ENCODE measurements at places on chromosomes 3 and 15.

DNA sequence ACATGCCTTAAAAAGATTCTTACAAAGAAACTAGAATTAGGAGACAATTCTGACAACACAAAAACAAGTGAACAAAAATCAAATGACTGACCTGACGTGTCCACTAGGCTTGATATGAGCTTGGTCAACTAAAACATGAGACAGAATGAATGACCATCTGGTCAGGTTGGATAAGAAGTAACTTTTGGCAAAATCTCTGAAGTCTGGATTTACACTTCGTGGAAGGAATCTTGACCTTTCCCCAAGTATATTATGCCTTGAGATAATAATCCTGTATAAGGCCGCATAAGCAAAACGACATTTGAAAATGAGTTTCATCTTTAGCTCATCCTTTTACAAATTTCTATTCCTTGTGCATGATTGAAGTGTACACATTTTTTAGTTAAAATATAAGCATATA lies 1.1 kb upstream of the TF start:
- no peak for DNase-seq

DNA sequence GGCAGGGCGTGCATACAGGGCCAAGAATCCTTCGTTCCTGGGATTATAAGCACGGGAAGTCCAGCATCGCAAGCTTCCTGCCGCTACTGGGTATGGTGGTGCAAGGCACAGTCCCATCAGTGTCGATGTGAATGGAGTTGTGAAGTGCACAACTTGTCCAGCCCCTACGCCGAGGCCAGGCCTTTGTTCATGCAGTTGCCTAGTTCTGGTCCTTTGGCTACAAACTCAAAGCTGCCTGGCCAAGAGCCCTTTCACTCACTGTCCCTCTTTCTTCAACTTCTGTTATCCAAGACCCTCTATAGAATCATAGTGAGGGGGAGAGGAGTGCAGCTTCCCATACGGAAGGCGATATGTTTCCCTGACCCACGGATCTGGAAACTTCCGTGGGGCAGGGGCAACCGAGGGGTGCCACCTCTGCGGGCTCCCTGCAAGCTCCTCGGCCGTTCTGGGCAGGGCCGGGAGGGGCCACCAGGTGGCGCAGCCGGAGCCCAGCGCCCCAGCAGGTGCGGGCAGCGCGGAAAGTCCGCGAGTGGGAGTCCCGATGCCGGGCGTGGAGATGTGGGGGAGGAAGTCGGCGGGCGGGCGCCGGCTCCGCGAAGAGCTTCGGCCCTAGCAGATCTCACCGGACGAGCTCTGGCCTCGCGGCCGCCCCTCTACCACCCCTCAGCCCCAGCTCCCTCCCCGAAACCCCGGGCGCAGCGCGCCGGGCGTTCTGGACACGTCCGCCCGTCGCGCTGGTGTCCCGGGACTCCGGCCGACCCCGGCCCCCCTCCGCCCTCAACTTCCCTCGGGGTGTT lies 693 bp downstream of the RASGRP1 start:
- DNase-seq = peak; percentile 37

DNA sequence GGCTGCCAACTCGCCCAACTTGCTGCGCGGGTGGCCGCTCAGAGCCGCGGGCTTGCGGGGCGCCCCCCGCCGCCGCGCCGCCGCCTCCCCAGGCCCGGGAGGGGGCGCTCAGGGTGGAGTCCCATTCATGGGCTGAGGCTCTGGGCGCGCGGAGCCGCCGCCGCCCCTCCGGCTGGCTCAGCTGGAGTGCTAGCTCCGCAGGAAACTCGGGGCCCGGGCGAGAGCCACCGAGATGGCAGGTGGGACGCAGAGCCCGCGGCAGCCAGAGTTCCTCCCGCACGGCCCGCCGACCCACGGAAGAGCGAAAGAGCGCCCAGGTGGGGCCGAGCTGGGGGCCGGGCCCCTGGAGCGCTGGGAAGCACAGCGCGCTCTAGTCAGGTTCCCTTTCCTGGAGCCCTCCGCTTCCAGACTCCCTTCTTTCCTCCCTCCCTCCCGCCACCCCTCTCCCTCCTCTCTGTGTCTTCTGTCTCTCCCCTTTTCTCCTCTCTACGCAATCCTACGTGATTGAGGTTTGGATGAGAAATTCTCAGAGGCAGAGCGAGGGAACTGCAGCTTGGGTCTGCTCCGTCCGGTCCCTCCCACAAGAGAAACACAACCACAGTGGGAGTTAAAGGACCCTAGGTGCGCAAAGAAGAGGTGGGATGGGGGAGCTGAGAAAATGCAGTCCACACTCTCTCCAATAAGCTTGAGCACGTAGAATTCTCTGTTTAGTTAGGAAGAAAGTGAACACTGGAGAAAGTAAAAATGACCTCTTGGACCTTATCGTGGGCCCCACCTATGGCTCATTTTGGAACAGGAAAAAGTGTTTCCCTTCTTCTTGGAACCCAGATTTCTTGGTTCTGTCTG lies 317.3 kb downstream of the FGF12 start:
- peak; percentile 22 for DNase-seq

GRCh38 chr3:177281292-177282118 lies 84.2 kb upstream of the TBL1XR1 start:
- no peak for DNase-seq

DNA sequence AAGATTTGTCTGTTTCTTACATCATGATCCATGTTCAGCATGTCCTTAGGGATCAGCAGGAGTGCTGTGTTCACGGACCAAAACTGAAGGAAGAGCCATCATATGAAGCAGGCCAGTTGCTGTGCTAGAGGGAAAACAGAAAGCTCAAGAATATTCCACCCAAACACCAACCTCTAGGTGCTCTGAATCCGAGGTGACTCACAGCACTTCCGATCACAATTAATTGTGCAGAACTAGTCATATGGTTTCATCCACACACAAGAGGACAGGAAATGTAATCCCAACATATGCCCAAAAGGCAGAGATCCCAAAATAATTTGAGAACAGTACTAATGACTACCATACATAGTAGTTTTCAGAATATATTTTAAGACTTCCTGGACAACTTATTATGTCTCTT lies 257.9 kb upstream of the KCNH8 start:
- no peak for DNase-seq

DNA sequence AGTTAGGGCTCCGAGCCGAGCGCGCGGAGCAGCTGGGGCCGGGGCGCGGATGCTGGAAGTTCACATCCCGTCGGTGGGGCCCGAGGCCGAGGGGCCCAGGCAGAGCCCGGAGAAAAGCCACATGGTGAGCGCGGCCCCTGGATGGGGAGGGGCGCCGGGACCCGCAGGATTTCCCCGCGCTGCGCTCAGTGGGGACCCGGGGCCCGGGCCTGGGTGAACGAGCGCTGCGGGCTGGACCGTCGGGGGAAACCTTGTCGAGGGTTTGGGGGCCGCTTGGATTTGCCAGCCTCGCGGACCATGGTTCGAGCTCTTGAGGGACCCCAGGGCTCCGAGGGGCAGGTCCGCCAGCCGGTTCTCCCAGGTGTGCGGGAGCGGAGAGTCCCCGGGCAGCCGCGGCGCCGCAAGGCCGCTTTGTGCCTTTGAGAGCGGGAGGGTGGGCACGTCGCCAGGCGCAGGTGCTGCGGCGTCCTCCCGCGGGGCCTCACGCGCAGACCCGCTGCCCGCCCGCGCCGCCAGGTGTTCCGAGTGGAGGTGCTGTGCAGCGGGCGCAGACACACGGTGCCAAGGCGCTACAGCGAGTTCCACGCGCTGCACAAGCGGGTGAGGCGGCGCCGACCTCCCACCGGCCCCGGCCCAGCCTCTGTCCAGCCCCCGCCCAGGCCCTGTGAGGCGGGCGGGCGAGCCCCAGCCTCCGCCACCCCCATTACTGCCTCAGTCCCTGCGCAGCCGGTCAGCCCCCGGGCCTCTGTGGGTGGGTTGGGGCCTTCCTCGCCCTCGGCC lies at the start of gene SNX22:
SNX22 (plus strand) TSS at position 5 of the 780 bp plus-strand sequence; CDS start at position 50, 45 bp downstream.
- DNase-seq = no peak

GRCh38 chr3:29537889-29538609 lies 257.2 kb downstream of the RBMS3 start:
- DNase-seq = no peak

DNA sequence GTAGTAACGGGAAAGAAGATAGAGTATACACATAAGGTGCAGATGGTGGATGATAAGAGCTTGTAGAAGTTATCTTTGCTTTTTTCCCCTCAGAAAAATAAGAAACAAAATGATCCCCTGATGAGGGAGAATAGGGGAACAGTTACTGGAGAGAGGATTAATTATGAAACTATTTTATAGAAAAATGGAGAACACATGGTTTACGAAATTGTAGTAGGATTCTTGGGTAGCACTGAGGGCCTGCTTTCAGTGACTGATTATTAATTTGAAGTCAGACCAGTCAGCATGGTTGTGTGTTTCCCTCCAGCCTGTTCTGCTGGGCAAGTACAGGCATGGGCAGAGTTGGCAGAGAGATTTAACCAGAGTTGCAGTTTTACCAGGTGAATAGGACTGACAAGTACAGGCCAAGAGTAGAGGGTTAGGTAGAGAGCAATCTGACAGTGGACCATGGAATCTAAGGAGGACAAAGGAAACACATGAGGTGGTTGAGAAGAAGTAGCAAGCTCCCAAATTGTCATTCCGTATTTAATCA lies 5.9 kb downstream of the SLC49A4 start:
- no peak for DNase-seq

DNA sequence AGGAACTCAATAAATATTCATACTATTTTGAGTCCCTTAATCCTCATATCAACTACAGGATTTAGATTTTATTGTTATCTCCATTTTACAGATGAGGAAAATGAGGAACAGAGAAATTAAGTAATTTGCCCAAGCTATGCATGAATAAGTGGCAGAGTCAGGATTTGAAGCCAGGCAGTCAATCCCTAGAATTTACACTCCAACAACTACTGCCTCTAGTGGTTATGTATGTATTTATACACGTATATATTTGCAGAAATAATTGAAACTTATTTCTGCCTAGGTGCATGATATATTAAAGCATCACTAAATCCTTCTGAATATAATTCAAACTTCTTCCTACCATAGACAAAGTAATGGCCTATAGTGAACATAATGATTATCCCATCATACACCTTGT lies 137.4 kb downstream of the SERPINI1 start:
- DNase-seq = no peak

DNA sequence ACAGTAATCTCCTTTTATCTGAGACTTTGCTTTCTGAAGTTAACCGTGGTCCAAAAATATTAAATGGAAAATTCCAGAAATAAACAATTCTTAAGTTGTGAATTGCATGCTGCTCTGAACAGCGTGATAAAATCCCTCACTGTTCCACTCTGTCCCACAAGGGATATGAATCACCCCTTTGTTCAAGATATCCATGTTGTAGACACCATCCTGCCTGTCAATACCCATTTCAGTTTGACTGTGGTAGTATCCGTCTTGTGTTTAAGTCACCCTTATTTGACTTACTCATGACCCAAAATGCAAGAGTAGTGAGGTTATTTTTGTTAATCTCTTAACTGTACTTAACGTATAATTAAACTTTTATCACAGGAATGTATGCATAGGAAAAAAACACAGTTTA lies 435.0 kb downstream of the SHQ1 start:
- peak; percentile 40 for DNase-seq

GRCh38 chr3:104367000-104367399 lies 999.7 kb upstream of the ALCAM start:
- no peak for DNase-seq

GRCh38 chr15:83285979-83286553 lies 1.6 kb upstream of the BNC1 start:
- DNase-seq = peak; percentile 95

GRCh38 chr3:196216681-196217211 lies 412 bp downstream of the SLC51A start:
- no peak for DNase-seq

Data from fibroblast of lung (primary cell).